ENCODE measurements at places on chromosomes 16 and 17. TPM values are rescaled to one million over a fixed set of nuclear protein-coding genes. Genes with fewer than 3 reads are reported as not detected.

GRCh38 chr16:85447693-85448313 is 165.3 kb upstream of the GSE1 start:
- DNase-seq, result no peak

- DNase-seq, result no peak
Measured at GRCh38 chr16:87317750-87318644, 805 bp upstream of the C16orf95 start.

DNA sequence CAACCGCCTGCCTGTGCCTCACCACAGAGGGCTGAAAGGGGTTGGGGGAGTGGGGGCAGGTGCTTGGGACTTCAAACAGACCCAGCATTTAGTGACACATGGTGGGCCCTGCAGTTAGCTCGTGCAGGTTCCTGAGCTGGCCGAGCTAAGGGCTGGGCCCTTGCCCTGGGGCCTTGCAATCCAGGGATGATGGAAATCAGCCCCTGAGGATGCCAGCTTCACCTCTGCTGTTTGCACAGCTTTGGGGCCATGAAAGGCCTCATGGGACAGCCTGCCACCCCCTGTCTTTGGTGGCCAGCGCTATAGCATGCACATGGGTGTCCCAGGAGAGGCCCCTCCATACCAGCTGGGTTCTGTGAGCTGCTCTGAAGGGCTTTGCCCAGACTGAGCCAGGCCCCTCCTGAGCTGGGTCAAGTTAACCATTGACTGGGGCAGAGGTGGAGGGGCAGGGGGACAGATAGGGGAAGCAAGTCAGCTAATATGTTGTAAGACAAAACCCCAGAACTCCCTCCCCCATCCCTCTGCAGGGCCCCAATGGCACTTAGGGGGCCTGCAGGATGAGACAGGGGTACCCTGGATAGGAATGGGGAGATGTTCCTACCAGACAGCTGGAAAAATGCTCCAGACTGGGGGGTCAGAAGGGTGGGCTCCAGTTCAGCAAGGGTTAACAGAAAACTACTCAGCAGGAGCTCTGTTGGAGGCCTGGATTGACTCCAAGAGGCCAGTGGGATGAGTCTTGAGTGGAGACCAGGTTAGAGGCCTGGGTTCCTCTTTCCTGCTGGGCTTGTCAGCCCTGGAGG is 692 bp downstream of the PRR15L start:
- DNase-seq, result no peak

DNA sequence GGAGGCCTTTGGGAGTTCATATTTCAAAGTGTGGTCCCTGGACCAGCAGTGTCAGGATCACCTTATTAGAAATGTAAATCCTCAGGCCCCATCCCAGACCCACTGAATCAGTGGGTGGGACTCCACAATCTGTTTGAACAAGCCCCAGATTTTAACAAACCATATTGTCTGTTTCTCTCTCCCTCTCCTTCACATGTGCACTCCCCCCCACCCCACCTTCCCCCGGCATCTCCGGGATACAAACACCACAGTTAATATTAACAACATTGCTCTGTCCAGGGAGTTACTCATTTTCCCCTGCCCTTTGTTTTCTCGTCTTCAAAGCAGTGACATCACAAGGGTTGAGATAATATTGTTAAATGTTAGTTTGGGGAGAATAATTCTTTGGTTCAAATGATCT is 127.3 kb downstream of the KATNIP start:
- no peak for DNase-seq

- no peak for DNase-seq
Measured at GRCh38 chr17:62111562-62112171, 46.6 kb upstream of the MED13 start.

DNA sequence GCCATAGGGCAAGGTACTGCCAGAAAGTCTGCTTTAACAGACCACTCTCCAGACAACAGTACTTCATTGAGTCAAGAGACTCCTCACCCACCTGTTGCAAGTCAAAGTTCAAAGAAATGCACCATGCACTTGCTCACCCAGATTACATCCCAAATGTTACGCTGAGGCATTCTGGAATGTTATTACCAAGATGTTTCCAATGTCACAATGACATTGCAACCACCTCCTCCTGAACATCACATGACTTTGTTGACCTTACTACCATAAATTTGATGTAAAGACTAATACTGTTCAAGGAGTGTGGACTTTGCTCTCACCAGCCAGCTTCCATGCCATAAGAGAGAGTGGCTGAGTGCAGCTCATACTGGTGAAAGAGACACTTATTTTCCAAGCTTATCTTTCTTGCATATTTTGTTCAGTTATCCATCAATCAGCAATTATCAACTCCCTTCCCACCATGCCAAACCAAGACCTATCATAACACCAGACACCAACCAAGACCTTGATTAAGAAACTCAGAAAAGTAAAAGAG is 58.5 kb upstream of the BCAR1 start:
- no peak for DNase-seq

DNA sequence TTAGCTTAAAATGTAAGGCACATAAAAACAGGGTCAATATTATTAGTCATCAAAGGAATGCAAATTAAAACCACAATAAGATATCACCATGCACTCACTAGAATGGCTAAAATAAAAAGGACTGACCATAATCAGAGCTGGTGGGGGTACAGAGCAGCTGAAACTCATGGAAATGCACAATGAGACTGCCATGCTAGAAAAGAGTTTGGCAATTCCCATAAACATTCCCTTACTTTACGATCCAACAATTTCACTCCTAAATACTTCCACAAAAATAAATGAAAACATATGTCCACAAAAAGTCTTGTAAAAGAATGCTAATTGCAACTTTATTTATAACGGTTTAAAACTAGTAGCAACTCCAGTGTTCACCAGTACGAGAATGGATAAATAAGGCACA is 36.1 kb upstream of the ERCC4 start:
- DNase-seq, result no peak

GRCh38 chr17:10420811-10421210 is 939 bp downstream of the MYH8 start:
- no peak for DNase-seq

SPIRE2 gene
- 21.7 TPM for total RNA-seq

ATP2C2 gene
- total RNA-seq, result 0.67 TPM

WSCD1 gene
- total RNA-seq, result 0.74 TPM

VWA3A gene
- not detected for total RNA-seq

PRSS33 gene
- 0.59 TPM for total RNA-seq

GRCh38 chr17:21218101-21218500 is 4.1 kb upstream of the TMEM11 start:
- no peak for DNase-seq

- DNase-seq, result no peak
Measured at GRCh38 chr17:64087252-64088005, 42.5 kb downstream of the ERN1 start.

DNA sequence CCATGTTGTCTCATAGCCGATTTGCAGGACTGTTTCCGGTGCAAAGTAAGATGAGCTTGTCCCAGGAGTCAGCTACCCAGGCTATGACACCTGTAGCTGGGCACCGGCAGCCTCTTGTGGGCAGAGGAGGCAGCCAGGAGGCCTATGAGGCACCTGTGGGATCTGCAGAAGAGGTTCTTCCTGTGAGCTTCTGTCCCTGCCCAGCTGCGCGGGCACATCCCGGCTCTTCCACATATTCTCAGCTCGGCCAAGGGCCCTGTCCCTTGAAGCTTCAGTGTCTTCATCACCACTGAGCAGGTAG is 21.3 kb upstream of the CAPN15 start:
- DNase-seq, result no peak

- no peak for DNase-seq
Measured at GRCh38 chr17:42667088-42667951, 8.2 kb downstream of the TUBG2 start.

Data from Panc1 (cell line).